ENCODE measurements at places on chromosomes 12 and 14.
A peak's percentile ranks its signal among the peaks of the same experiment; 100 is the strongest.

DNA sequence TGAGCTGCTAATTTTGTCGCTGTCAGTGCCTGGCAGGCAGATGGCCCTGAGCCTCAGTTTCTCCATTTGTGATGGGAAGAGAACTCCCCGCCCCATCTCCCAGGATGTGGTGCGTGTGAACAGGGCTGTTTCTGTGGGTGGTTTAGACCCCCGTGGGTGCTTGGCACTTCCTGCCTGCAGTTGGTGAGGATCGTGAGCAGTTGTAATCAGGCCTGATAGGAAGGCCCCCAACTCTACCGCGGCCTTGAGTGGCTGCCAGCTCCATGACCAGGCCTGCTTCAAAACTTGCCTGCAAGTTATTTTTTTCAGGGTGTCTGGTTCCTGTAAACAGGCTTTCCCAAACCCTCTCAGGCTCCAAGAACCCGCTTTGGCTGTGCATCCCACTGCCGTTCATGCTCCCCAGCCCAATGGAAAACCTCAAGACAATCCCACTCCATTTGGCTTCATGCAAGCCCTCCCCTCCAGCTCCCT is 138.4 kb downstream of the ZFP36L1 start:
- DNase-seq: no peak

GRCh38 chr12:116492703-116493324 is 66.4 kb upstream of the MAP1LC3B2 start:
- DNase-seq: peak; percentile 41

DNA sequence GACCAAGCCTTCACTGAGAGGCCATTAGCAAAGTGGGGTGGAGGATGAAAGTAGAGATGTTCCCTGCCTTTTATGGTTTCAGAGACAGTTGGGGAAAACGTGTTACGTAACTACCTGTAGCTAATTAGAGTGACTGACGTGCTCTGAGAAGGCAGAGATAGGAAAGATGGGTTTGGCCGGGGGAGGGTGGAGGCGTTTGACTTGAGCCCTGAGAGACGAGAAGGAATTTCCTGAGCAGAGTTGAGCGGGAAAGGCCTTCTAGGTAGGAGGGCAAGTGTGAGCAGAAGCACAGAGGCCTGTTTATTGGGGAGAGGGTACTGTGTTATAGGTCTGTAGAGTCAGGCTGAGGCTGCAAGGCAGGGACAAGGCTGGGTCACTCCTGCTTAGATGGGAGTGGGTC is 8.6 kb downstream of the TUNAR start:
- DNase-seq: no peak

GRCh38 chr14:94867946-94868771 is 98.2 kb upstream of the GSC start:
- no peak for DNase-seq

GRCh38 chr12:106696681-106697417 is 77.6 kb upstream of the RIC8B start:
- no peak for DNase-seq

- no peak for DNase-seq
Observed at GRCh38 chr12:12521888-12522287, 40.8 kb downstream of the DUSP16 start.

GRCh38 chr14:76770521-76771436 is 9.5 kb downstream of the VASH1 start:
- no peak for DNase-seq

GRCh38 chr12:124214574-124214973 is 80.3 kb upstream of the RFLNA start:
- no peak for DNase-seq

DNA sequence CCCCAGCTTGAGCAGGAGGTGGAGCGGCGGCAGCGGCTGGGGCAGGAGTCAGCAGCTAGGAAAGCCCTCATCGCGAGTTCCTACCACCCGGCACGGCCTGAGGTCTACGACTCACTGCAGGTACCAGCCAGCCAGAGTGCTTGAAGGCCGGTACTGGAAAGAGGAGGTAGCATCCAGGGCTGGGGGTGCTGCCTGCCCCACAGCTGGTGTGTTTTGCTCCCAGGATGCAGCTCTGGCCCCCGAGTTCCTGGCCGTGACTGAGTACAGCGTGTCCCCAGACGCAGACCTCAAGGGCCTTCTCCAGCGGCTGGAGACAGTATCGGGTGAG is 1.6 kb downstream of the OGFOD2 start:
- no peak for DNase-seq

DNA sequence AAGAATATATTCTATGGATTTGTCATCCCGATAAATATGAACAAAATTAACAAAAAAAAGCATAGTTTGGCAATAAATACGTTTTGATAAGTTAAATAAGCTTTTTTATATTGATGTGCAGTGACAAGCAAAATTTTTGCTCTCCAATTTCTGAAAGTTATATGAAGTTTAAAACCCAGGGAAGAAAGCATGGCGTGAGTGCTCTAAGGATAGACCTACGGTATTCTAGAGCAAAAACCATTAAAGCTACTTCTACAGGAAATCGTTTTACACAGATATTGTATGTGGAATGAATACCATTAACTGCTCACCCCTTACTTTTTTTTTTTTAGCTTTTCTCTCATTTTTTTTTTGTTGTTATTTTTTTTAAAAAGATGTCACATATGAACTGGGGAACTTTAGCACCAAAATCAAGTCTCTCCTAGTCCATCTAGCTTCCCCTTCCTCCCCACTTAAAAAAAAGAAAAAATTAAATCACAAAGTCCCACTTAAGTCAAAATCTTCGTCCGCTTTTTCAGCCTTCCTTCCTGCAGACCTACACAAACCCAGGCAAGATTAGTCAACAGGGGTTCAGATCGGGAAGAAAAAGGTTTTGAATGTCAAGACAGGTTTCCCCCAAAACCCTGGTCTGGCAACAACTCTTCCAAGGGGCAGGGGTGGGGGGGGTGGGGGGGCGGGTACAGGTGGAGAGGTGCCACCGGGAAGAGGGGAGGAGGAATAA is 4.4 kb downstream of the ZFP36L1 start:
- DNase-seq: no peak

DNA sequence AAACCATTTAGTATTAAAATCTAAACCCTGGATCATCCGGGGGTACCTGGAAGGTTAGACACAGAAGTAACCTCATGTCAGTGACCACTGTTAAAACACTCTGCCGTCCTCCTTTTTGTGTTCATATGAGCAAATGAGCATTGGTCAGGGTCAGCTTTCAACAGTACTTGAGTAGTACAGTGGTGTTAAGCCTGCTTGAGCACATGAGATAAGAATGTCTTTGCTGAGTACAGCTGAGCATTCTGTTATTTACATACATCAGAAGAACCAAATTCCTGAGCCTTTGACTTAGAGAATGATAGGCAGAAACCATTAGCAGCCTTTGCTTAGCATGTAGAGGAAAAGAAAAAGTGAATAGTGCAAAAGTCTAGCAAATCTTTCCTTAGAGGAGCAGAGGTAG is 38.6 kb upstream of the LRTM2 start:
- DNase-seq: no peak

- DNase-seq: no peak
Observed at GRCh38 chr12:113226696-113227568, 5.7 kb downstream of the TPCN1 start.

GRCh38 chr12:49974677-49975317 is 2.0 kb downstream of the AQP6 start:
- no peak for DNase-seq

GRCh38 chr14:20934148-20934762 is 21.0 kb upstream of the RNASE2 start:
- no peak for DNase-seq

- DNase-seq: no peak
Observed at GRCh38 chr12:79183003-79183402, 318.4 kb downstream of the SYT1 start.

GRCh38 chr14:80136358-80136757 is 74.9 kb downstream of the DIO2 start:
- no peak for DNase-seq

DNA sequence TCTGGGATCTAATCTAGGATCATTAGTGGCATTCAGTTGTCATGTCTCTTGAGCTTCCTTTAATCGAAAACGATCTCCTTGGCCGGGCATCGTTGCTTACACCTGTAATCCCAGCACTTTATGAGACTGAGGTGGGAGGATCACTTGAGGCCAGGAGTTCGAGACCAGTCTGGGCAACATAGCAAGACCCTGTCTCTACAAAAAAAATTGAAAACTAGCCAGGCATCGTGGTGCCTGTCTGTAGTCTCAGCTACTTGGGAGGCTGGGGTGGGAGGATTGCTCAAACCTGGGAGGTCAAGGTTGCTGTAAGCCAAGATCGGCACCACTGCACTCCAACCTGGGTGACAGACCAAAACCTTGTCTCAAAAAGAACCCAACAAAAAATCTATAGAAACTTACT is 9.0 kb downstream of the PUS1 start:
- DNase-seq: no peak

- no peak for DNase-seq
Observed at GRCh38 chr12:19909418-19909817, 458.9 kb upstream of the PDE3A start.

DNA sequence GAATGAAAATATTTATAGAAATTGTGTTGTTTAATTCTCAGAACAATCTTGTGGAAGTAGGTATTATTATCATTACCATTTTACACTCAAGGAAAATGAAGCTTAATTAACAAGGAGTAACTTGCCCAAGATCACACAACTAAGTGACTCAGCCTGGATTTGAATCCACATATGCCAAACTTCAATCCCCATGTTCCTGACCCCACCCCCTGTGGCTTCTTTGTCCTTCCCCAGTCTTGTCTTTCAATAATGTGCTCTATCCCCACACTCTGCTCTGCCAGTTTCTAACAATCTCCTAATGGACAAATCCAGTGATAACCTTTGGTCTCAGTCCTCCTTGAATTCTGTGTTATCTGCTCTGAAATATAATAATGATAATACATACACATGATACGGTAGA is 355.2 kb downstream of the BMP4 start:
- no peak for DNase-seq

DNA sequence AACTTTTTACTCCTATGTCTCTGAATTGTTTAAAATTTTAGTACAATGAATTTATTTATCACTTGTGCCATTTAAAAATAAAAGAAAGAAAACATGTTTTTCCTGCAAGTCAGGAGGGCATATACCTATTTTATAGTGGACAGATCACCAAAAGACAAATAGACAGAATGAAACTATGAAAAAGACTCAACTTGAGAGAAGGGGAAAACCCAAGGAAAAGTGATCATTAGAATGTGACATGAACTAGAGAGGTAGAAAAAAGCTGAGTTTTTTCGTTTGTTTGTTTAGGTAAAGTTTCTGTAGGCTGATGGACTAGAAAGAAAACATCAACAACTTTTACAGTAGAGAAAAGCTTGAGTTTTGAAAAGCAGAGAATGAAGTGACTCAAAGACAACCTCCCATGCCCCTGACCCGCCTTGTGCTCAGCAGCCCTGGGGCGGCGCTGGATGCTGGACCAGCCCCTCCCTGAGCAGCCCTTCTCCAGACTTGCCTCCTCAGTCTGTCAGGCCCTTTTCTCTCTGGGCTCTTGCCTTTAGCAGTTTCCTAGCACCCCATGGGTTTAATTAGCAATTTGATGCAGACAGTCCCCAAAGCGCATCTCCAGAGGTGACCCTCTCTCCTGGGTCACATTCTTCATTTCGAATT is 95.1 kb upstream of the ARID2 start:
- no peak for DNase-seq

DNA sequence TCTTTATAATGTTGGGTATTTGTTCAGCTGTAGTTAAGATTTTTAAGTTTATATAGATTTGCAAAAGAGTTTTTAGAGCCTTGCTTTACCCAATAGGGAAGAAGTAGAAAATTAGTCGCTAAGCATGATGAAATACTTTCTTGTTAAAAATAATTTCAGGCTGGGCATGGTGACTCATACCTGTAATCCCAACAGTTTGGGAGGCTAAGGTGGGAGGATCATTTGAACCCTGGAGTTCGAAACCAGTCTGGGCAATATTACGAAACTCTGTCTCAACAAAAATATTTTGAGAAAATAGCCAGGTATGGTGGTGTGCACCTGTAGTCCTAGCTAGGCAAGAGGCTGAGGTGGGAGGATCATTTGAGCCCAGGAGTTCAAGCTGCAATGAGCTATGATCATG is 18.7 kb upstream of the SCFD1 start:
- DNase-seq: no peak

- DNase-seq: no peak
Observed at GRCh38 chr14:89455412-89455811, 38.4 kb upstream of the FOXN3 start.

DNA sequence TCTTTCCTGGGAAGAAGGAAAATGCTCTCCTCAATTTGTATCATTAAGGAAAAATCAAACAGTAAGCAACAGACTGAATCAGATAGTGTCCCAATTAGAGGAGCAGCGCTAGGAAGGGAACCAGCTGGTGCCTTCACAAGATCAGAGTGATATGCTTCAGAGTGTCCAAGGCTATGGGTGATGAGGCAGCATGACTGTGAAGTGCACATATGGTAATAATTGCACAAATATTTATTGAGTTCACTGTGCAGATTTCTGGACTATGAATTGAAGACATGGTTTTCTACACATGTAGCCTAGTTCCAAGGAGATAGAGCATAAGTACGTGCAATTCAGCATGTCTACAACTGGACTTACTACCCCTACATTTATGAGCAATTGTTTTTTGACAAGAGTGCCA is 78.8 kb upstream of the EVL start:
- no peak for DNase-seq

DNA sequence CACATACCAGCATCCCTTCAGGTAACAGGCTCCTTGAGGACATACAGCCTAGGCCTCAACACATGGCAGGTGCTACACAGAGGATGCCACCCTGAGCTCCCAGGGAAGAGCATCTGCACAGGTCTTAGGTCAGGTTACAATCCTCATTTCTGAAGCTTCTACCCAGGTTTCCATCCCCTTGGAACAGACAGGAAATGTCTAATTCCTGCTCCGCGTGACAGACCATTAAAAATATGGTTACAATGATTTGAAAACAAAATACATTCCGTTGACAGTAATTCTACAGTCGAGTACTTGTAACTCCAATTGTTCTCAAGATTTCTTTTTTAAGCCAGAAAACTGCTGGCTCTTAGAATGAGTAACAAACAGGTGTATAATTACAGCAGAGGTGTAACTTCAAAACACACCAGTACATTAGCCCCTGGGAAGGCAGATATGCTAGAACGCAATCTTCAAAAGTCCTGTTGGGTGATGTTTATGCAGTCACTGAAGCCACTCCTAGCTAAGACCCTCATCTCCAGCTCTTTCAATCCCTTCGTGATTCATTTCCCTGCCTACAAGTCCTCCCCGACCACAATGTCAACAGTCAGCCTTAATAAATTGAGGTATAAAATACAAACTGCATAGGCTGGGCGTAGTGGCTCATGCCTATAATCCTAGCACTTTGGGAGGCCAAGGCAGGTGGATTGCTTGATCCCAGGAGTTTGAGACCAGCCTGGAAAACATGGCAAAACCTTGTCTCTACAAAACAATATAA is 11.6 kb downstream of the SETD3 start:
- DNase-seq: no peak

- DNase-seq: no peak
Observed at GRCh38 chr12:2803635-2804392, 8.7 kb upstream of the ITFG2 start.
